Stimulated activated CD4-positive, alpha-beta T cell treated with anti-CD3 and anti-CD28 coated beads, Interleukin-1b, Interleukin-23, amount 100 ng/mL, for 1 hour (primary cell): ENCODE measurements at places on chromosomes 4 and X.

GRCh38 chr4:159041054-159042034, 61.5 kb upstream of the RAPGEF2 start:
- no peak for DNase-seq

DNA sequence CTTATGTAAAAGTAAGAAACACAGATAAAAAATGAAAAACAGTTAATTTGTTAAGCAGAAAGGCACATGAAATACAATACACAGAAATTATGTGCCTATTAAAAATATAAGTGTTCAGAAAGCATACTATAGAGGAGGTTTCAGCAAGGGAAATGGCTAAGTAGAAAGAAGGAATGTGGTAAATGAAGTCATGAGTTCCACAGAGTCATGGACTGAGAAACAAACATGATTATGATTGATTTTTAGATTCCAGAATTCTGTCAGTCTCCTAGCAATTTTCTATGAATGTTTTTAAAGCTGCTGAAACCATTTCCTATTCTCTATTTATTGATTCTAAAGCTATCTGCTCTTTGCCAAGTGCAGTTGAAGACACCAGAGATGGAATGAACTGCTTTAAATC, 1398.4 kb downstream of the ARAP2 start:
- DNase-seq, result no peak

- DNase-seq, result no peak
These were observed 166.5 kb downstream of the MAML3 start for GRCh38 chr4:139987502-139987850.

DNA sequence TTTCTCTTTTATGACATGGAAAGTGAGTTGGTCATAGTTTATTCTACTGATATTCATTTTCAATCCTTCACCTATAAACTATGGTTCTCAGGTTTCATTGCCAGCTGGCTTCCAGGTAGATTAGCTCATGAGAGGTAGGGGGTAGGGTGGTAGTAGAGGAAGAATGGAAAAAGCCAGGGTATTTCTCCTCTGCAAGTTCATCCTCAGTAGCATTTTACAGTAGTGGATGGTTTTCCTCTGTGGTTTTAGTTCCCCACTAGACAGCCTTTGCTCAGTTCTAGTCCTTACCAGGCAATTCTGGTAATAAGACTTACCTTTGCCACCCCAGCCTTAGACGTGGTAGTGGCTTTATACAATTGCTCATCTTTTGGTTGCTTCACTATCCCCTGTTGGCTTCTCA, 8.9 kb upstream of the NAA11 start:
- DNase-seq, result no peak

DNA sequence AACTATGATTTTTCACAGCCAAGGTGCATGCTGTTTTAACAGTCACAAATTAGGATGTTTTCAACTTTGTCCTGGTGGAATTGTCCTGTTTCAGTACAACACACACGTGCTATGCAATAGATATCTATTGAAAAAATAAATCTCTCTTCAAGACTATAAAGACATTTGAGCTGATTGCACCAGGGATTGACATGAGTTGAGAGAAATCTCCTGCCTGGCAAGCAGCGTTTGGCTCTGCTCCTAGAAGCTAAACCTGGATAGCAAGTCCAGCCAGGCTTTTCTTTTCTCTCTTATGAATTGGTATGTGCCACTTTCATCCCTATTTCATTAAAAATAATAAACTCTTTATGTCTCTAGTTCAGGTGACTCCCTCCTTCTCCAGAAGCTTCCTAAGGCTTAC, 16.6 kb upstream of the NPNT start:
- no peak for DNase-seq

DNA sequence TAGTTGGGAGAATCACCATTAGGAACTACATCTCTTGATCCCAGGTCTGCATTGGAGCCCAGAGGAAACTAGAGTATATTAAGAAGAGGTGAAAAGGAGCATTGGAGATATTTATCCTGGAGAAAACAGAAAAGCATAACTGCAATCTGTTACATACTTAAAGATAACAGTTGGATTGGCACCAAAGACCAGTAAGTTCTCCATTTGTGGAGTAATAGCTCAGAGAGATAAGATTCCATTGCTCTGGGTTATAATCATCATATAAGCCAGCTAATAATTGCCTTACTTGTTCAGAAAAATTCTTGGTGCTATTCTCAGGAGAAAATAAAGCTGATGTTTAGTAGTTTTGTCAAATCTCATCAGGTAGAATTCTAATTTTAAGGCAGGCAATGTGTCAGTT, 20.6 kb downstream of the GRPR start:
- no peak for DNase-seq

DNA sequence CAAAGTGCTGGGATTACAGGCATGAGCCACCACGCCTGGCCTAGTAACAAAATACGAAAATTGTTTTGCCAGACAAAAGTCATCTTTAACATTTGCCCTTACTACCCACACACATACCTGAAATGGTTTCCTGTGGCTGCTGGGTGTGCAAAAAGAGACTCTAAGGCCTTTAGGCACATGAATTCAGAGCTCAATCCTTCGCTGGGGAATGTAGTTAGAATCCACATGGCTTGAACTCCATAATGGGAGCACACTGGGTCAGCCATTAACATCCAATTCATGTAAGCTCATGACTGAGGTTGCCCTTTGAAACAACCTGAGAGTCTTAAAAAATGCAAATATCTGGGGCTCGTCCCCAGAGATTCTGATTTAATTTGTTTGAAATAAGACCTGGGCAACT, 87.8 kb downstream of the HPGD start:
- DNase-seq, result no peak

DNA sequence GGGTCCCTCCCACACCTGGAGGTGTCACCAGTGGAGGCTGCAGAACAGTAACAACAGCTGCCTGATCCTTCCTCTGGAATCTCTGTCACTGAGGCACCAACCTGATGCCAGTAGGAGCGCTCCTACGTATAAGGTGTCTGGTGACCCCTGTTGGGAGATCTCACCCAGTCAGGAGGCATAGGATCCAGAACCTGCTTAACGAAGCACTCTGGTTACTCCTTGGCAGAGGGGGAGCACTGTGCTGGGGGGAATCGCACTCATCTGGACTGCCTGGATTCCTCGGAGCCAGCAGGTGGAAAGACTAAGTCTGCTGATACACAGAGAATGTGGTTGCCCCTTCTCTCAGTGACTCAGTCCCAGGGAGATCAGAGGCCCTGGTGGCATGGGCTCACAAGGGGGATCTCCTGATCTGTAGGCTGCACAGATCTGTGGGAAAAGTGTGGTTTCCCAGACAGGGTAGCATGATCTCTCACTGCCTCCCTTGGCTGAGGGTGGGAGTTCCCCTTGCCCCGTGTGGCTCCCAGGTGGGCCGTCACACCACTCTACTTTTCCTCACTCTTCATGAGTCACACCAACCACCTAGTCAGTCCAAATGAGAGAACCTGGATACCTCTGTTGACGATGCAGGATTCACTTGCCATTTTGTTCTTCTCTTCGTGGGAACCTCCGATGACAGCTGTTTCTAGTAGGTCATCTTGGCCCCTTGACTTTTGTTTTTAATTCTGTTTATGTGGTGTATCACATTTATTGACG, 305.9 kb downstream of the IDS start:
- no peak for DNase-seq
